ENCODE measurements at places on chromosomes 5 and 9. TPM values are rescaled to one million over a fixed set of nuclear protein-coding genes. Genes with fewer than 3 reads are reported as not detected.

DNA sequence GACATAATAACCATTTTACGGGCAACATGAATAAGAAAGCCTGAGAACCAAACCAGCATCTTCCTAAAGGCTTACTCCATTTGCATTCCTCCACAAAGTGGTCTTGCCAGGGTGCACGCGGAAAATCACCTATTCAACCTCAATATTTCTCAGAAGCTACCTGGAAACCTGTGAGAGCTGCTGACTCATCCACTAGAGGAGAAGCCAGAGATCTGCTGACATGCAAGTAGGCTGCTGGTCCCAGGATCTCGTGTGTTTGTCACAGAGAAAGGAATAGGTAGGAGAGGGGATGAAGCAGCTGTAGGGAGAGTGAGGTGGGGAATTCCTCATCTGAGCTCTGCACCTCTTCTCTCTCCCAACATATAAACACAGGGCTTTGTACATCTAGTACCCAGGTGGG, 138.1 kb downstream of the ADAMTS12 start:
- no peak overlapping the region for H3K4me3 ChIP-seq
- H3K27me3 ChIP-seq, result no peaks in the 10 kb centered on the region
- no peaks in the 10 kb centered on the region for H3K36me3 ChIP-seq
- H3K27ac ChIP-seq, result no peak overlapping the region
- H3K4me1 ChIP-seq, result no peaks in the 10 kb centered on the region
- no peak for DNase-seq

GRCh38 chr5:176809544-176810080, 747 bp upstream of the UNC5A start:
- peak; percentile 21 for DNase-seq
- H3K27me3 ChIP-seq, result peaks cover 77% of the 10 kb centered on the region
- H3K27ac ChIP-seq, result no peak overlapping the region
- H3K36me3 ChIP-seq, result no peaks in the 10 kb centered on the region

The PCDHB10 gene
- 10.9 TPM for total RNA-seq

DNA sequence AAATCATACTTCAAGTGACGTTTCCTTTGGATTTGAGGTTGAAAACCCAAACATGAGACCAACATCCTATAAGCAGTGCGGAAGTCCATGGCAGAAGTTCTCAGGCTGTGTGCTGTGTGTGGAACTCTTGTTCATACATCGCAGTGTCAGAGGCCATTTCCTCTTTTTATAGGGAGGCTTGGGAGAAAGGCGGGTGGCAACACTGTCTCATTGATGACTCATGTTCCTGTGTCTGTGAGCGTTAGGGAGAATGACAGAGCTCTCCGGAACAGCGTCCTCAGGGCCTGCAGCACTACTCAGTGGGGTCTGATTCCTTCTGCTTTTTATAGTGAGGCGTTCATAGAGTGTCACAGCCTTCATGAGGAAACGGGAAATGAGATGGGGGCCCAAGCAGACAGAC, 98.8 kb upstream of the BASP1 start:
- H3K27ac ChIP-seq, result no peak overlapping the region
- no peaks in the 10 kb centered on the region for H3K36me3 ChIP-seq
- no peaks in the 10 kb centered on the region for H3K27me3 ChIP-seq
- H3K4me3 ChIP-seq, result no peak overlapping the region

The MRPL22 gene
- 39.0 TPM for total RNA-seq

DNA sequence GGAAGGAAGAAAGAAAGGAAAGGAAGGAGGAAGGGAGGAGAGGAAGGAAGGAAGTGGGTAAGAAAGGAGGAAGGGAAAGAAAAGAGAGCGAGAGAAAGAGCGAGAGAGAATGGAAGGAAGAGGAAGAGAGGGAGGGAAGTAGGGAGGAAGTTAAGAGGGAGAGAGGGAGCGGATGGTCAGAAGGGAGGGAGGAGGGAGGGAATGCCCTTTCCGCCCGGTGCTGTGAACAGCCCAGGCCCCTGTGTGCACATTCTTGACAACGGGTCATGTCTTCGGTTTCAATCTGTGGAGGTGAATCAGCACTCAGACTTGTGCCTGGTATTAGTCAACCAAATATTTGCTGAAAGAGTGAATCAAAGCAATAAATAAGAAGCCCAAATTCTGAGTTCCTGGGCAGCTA, 39.2 kb downstream of the PRUNE2 start:
- H3K27ac ChIP-seq, result no peak overlapping the region
- H3K4me3 ChIP-seq, result no peak overlapping the region
- no peaks in the 10 kb centered on the region for H3K27me3 ChIP-seq
- no peaks in the 10 kb centered on the region for H3K4me1 ChIP-seq
- DNase-seq, result no peak
- H3K36me3 ChIP-seq, result no peaks in the 10 kb centered on the region

DNA sequence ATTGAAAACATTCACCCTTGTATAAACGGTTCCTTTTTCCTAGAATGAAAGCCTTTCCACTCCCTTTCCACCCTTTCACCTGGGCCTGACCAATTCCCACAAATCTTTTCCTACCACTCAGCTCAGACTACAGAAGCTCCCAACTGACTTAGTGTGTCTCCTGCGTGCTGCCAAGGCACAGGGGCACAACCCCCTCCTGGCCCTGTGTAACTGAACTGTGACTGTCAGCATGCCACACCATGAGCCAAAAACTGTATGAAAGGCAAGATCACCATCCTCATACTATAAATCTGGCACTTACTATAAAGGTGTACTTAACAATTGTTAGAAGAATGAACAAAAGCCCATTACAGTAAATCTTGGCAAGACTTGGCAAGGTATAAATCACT, 11.5 kb downstream of the NOL8 start:
- DNase-seq, result no peak
- H3K27me3 ChIP-seq, result no peaks in the 10 kb centered on the region
- no peak overlapping the region for H3K4me3 ChIP-seq
- H3K4me1 ChIP-seq, result peaks cover 16% of the 10 kb centered on the region
- H3K36me3 ChIP-seq, result peaks cover 40% of the 10 kb centered on the region

The SLC38A9 gene
- total RNA-seq, result 15.1 TPM

- peak; percentile 66 for DNase-seq
- no peak overlapping the region for H3K4me3 ChIP-seq
- no peaks in the 10 kb centered on the region for H3K27me3 ChIP-seq
- H3K36me3 ChIP-seq, result no peaks in the 10 kb centered on the region
- no peak overlapping the region for H3K27ac ChIP-seq
Observed at GRCh38 chr5:106454651-106455415, 1215.9 kb downstream of the EFNA5 start.

The KCNV2 gene
- not detected for total RNA-seq

- no peaks in the 10 kb centered on the region for H3K27me3 ChIP-seq
- no peaks in the 10 kb centered on the region for H3K36me3 ChIP-seq
- no peak overlapping the region for H3K27ac ChIP-seq
- H3K4me3 ChIP-seq, result no peak overlapping the region
Observed at GRCh38 chr5:136538534-136538933, 173.2 kb upstream of the TRPC7 start.

DNA sequence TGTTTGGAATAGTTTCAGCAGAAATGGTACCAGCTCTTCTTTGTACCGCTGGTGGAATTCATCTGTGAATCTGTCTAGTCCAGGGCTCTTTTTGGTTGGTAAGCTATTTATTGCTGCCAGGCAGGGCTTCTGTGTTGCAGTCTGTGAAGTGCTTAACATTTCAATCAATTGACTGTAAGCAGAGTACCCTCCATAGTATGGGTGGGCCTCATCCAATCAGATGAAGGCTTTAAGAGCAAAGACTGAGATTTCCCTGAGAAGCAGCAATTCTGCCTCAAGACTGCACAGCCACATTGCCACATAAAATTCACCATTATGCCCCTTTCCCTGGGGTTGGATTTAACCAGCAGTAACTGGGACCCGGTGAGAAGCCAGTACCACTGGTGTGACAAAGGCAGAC, 98.9 kb upstream of the ICE1 start:
- peaks cover 5% of the 10 kb centered on the region for H3K4me1 ChIP-seq
- no peak overlapping the region for H3K27ac ChIP-seq
- DNase-seq, result no peak
- H3K4me3 ChIP-seq, result no peak overlapping the region

GRCh38 chr9:16171911-16172310, 619.1 kb downstream of the CCDC171 start:
- peaks cover 6% of the 10 kb centered on the region for H3K4me1 ChIP-seq
- no peaks in the 10 kb centered on the region for H3K27me3 ChIP-seq
- DNase-seq, result no peak
- no peak overlapping the region for H3K27ac ChIP-seq
- H3K4me3 ChIP-seq, result no peak overlapping the region

GRCh38 chr9:135887021-135887507, 20.3 kb downstream of the CAMSAP1 start:
- no peak overlapping the region for H3K4me3 ChIP-seq
- no peak for DNase-seq
- H3K27ac ChIP-seq, result no peak overlapping the region
- peaks cover 39% of the 10 kb centered on the region for H3K4me1 ChIP-seq
- H3K36me3 ChIP-seq, result no peaks in the 10 kb centered on the region
- no peaks in the 10 kb centered on the region for H3K27me3 ChIP-seq

DNA sequence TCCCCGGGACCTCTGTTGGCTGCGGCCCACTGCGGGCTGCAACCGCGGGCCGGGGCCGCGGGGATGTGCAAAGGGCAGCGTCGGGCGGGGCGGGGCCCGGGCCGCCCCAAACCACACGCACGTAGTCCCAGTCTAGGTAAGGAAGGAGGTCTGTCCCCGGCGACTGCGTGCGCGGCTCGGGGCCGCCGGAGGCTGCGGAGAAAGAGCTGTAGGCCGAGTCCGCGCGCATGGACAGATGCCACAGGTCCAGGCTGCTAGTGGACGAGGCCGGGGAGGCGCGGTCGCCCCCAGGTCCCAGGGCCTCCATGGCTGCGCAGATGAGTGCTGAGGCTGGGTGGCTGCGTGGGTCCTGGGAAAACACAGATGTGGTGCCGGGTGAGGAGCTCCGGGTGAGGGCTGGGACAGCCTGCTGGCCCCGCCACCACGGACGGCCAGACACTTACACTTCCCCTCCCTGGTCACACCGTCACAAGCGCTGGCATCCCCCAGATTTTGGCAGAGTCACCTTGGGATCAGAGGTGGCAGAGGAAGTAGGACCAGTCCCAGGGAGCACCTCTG, 4.5 kb downstream of the SHROOM1 start:
- no peak overlapping the region for H3K27ac ChIP-seq
- H3K4me3 ChIP-seq, result no peak overlapping the region
- no peaks in the 10 kb centered on the region for H3K36me3 ChIP-seq
- H3K4me1 ChIP-seq, result peaks cover 6% of the 10 kb centered on the region
- no peak for DNase-seq
- H3K27me3 ChIP-seq, result peaks cover 59% of the 10 kb centered on the region

DNA sequence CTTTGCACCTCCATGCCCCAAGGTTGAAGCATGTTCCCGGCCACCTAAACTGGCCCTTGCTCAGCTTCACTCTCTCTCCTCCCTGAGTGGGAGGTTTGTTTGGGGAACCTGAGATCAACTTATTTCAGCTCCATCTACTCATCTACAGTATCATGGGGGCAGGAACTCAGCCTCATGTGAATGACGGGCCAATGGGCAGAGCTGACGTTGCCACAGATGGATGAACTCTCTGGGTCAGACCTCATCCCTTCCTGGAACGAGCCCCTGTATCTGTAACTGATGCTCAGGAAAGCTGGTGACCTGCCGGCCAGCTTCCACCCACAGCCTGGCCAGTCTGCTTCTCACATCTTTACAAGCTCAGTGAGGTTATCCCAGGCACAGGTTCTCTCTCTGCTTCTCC, 369.6 kb downstream of the IRX2 start:
- DNase-seq, result no peak
- H3K27me3 ChIP-seq, result no peaks in the 10 kb centered on the region
- no peaks in the 10 kb centered on the region for H3K36me3 ChIP-seq
- no peak overlapping the region for H3K4me3 ChIP-seq

DNA sequence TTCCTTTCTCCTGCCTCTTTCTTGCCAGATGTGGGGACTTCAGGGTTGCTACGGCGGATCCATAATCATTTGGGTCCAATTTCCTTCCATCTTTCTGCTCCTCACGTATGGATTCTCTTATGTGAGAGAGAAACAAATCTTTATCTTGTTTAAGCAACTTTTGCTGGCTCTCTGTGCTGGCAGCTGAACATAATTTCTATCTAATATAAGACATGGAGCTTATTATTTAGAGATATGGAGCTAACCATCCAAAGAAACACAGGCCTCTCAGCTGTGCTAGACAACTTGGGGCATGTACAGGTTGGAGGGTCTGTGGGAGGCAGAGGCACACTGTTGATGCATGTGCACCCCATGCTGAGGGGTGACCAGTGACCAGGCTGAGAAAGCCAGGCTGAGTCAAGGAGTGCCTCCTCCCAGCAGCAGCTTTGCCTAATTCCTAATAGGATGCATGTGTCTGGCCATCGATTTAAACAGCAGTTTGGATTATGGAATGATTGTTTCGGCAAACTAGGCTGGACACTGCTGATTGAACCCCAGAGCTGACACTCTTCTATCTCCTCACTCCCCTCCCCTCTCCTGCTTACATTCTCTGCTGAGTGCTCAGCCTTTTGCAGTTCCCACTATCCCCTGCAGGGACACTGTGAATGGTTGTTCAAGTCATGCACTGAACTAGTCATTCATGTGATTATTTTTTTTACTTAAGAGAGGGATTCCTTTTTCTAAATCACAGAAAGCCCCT, 195.8 kb downstream of the ERCC6L2 start:
- H3K4me3 ChIP-seq, result no peak overlapping the region
- H3K27ac ChIP-seq, result no peak overlapping the region
- peak; percentile 37 for DNase-seq
- H3K4me1 ChIP-seq, result peaks cover 9% of the 10 kb centered on the region
- H3K27me3 ChIP-seq, result no peaks in the 10 kb centered on the region

DNA sequence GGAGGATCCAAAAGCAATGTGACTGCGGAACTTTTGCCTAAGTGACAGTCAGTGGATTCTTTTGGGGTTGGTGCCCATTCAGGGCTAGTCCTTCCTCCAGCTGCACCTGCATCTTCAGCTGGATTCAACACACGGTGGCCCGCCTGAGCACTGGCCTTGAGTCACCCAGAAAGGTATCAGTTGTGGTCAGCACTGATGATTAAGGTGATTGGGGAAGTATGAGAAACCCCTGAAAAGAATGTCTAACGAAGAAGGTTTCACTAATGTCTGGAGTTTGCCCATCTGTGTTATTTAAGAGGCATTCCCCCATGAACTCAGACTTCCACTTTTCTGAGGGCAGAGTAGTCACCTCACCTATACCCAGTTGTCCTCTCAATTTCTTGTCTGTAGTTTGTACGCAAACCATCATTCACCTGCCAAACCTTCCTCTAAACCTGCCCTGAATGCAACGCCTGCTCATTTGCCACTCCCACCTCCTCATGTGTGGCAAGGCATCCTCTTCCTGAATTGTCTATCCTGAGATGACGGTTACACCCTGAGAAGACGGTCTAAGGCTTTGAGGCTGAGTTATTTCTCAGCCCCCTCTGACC, 27.2 kb downstream of the CSF2 start:
- no peak for DNase-seq
- peaks cover 9% of the 10 kb centered on the region for H3K4me1 ChIP-seq
- H3K27me3 ChIP-seq, result no peaks in the 10 kb centered on the region
- H3K36me3 ChIP-seq, result no peaks in the 10 kb centered on the region
- no peak overlapping the region for H3K4me3 ChIP-seq
- H3K27ac ChIP-seq, result no peak overlapping the region
